ENCODE measurements at places on chromosomes 5 and 9.
A peak's percentile ranks its signal among the peaks of the same experiment; 100 is the strongest.

DNA sequence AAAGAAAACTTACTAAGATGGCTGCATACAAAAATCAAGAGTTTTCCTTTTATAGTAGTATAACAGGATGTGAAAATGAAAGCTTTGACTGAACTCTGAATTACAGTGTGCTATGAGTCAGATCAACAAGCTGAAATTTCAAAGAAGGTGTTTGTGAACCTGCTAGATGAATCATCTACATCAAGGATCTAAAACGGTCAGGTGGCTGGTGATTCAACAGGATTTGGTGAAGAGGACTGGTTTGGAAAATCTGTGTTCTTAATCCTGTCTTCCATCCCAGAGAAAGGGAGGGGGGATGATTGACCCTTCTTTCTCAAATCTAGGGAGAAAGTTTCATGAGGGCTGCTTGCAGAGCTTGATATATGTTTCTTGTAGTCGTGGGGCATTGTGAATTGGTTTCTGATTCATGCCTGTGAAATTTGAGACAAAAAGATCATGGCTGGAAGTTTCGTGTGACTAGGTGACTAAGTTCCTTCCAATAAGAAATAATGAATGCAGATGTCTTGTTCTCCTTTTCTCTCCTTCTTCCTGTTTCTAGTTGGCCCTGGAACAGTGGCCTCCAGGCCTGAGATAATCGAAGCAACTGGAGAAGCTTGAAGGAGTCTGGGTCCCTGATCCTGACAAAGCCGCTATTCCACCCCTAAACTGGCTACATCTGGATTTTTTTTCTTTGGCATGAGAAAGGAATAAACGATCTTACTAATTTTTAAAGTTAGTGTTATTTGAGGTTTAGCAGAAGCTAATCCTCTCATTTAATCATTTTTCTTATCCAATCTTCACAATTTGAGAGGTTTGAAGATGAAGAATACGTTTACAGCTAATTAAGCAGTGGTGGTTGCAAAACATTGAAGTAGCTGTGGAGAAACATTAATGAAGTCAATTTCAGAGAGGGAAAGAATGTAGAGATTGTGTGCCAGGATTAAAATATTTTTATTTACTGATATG, 67.2 kb downstream of the MRPS30 start:
- DNase-seq: no peak

- no peak for DNase-seq
Measured at GRCh38 chr5:140153905-140154304, 21.1 kb upstream of the CYSTM1 start.

DNA sequence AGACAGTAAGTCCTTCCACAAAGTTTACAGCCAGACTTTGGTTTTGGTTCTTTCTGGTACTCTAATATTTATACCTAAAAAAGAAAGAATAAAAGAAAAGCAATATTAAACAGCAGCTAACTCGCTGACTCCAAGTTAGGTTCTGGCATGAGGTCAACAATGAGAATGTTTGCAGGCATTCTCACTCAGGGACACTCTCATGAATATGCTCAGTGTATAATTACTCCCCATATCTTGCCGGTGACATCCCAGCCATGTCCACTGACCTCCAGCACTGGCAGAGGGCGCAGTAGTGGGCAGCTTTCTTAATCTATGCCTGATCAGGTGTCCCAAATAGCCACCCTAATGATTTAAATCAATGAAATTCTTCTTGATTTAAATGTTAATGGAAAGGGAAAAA, 151.5 kb downstream of the BNC2 start:
- DNase-seq: no peak

GRCh38 chr9:82128011-82128696, 139.6 kb downstream of the SPATA31D1 start:
- no peak for DNase-seq

GRCh38 chr5:133360693-133361472, 251.5 kb downstream of the FSTL4 start:
- DNase-seq: no peak

- peak; percentile 14 for DNase-seq
Measured at GRCh38 chr9:99859243-99859980, 37.7 kb downstream of the NR4A3 start.

DNA sequence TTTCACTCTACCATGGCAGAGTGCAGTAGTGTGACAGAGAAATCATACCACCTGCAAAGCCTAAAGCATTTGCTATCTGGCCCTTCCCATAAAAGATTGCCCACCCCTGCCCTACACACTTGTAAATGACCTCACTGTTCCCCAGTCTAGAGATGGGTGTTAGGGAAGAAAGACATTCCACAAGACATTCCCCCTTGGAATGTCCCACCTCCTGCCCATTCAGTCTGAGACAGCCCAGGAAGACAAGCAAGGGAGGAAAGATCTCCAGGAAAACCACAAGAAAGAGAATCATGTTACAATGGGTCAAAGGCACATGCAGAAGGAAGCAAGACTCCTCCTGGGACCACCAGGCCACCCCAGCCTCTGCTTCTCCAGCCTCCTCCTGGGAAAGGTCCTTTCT, 230.0 kb downstream of the AGTPBP1 start:
- DNase-seq: no peak

GRCh38 chr9:83413367-83413766, 124.8 kb downstream of the FRMD3 start:
- no peak for DNase-seq

DNA sequence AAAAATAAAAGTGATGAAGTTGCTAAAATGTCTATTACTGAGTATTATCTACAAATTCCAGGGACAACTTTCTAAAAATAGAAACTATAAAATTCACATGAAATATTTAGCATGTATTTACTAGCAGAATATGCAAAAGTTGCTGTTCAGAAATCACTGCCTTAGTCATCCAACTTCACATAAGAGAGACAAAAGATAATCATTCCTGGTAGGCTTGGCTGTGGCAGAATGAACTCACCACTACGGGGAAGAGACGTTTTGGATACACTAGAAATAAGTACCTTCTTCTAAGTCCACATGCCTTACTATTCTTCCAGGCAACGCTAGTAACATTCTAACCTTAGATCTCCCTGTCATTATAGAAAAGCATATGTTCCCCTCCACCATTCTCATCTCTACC, 272.2 kb downstream of the BNC2 start:
- no peak for DNase-seq

DNA sequence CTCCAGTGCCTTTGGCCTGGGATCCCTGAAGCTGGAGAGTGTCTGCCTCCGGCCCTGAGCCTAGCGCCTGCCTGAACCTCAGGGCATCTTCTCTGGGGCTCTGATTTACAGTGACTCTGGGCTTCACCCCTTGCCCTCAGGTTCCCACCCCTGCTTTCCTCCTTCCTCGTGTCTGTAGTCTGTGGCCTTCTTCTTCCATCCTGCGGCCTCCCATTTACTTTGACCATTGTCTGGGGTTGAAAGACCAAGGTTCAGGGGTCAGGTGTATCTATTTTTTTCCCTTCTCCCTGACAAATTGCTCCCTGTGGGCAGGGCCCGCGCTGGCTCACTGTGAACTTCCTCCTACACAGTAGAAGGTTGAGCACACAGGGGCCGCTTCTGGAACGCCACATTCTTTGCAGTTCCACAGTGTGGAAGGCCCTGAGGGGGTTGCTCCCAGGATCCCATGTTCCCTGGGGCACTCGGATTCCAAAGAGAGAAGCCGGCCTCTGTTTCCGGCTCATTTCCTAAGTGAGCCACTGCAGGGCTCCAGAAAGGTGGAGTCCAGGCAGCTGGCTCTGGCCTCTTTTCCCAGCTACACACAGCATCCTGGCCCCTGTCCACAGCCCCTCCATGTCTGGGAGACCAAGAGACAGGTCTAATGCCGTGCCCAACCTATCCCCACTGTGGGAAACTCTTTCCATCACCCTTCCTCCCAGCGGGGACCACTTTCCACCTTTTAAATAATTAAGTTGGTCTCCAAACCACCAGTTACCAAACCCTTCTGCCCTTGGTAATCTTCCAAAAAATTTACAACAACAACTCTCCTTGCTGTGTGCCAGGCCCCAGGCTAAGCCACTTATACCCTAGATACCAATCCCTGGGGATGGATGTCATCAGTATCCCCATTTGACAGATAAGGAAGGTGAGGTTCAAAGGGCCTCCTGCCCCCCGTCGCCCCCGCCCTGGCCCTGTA, 140.3 kb upstream of the IER5L start:
- DNase-seq: no peak

- DNase-seq: no peak
Measured at GRCh38 chr9:37215830-37216229, 95.5 kb downstream of the ZCCHC7 start.

GRCh38 chr5:132055441-132055807, 5.0 kb upstream of the IL3 start:
- DNase-seq: no peak

DNA sequence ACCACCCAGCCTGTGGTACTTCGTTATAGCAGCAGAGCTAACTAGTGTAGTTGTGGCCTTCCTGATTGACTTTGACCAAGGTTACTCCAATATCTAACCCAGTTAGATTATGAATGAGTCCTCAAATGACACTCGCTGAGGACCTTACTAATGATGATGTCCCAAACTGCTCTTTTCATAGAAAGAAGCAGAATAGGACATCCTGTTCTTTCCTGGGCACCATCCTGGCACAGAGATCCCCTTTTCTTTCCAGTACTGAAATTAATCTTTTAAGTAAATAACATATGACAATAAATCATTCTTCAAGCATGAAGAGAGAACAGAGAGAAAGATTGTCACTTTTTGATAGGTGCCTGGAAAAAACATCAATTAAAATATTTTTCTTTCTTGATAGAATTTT, 26.7 kb upstream of the SPINK14 start:
- no peak for DNase-seq

DNA sequence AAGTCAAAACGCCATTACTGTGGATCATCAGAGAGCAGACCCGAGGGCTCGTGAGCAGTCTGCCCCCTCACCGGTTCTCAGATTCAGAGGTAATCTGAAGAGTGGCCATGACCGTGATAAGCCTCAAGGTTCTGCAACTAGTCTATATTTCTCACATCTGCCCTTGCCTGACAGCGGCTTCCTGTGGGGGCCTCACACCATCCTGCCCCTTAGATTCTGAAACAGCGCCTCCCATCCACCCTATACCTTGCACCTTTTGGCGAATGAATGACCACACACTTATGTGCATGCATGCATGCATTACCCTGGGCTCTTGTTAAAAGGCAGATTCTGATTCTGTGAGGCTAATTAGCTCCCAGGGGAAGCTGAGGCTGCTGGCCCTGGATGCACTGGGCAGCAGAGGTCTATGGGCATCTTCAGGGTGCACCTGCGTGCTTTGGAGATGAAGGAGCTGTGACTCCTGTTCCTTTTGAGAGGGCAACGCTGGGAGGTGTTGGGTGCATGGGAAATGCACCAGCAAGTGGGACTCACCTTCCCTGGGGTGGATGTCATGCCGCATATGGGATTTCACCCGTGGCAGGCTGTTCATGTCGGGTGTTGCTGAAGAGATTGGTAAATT, 7.8 kb upstream of the GADD45G start:
- no peak for DNase-seq

DNA sequence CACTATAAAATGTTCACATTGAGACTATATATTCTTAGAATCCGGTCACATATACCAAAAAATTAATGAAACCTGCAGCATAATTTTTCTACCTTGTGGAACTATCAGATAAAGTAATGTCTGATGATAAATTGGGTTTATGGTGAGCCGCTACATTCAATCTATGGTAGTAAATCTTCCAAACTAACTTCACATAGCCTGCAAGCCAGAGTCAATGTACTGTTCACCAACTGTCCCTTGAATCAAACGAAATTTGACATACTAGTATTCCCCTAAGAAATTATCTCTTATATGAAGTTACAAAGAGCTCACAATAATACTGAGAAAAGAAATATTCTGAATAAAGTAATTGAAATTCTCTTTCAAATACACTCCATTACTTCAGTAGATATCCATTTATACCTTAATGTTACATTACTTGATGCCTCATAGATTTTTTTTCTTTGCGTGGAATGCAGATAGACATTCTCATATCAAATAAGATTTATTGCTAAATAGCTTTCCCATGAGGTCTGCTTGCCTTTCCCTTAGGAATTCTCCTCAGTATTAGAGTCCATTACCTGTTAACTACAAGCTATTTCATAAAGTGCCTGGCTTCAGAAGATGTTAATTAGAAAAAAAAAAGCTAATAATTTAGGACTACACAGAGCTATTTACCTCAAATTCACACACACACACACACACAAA, 169.5 kb downstream of the PTPRD start:
- DNase-seq: no peak

GRCh38 chr5:71744009-71744790, 25.1 kb downstream of the CARTPT start:
- DNase-seq: no peak

DNA sequence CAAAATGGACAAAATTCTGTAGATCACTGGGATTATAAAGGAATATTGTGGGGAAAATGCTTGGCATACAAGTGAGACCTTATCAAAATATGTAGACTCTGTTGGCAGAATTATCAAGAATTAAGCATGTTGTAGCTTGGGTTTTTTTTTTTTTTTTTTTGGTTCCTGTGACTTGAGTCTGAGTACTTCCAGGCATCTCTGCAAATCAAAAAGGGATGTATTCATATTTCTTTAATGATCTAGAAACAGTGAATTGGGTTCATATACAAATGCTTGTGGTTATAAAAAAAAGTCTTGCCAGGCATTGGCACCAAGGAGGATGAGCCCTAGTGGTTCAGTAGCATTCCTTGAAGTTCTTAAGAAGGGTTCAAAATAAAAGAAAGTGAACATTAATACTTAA, 292.2 kb downstream of the ARHGAP26 start:
- no peak for DNase-seq

- DNase-seq: no peak
Measured at GRCh38 chr5:18236386-18236785, 602.1 kb downstream of the TAF11L14 start.

DNA sequence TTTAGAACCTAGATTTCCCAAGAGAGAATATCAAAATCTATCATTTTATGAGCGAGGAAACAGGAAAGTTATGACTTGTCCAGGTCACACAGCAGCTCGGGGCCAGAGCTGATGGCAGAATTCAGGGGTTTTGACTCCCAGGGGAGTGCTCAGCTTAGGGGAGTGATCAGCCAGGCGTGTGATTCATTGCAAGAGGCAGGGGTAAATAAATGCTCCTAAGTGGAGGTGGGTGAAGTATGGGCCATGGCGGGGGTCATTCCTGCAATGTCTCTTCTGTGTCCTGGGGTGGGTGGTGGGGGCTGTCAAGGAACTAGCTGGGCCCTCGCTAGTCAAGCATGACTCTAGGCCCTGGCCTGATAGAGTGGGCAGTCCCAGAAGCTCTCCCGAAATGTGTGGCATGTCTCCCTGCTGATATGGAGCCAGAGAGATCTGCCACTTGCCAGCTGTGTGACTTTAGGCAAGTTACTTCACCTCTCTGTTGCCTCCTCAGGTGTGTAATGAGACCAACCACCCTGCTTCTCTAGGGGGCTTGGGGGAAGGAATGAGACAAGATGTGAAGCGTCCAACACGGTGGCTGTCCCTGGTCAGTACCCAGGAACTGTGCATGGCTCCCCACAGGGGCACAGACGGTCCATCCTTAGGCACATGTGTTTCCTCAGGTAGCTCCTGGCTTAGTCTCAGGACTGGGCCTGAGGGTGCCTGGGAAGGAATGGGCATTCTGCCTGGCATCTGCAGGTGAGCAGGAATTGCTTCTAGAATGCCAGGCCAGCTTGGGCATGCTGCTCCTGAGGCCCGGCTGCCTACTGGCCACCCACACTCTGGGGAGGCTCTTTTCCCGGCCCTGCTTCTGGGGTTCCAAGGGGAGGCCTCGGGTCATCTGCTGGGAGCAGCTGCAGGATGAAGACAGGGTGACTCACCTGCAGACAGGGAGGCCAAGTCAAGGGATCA, 36.5 kb upstream of the SH3PXD2B start:
- no peak for DNase-seq
